Articular chondrocyte of knee joint (primary cell): ENCODE measurements at places on chromosomes 1 and 21. TPM values are rescaled to one million over a fixed set of nuclear protein-coding genes. Genes with fewer than 3 reads are reported as not detected.

The FGGY gene
- 25.9 and 27.0 TPM in 2 replicates for total RNA-seq

The GJA9 gene
- 0.13 and 0.22 TPM in 2 replicates for total RNA-seq

The ACOT11 gene
- total RNA-seq, result 5.1 and 8.2 TPM in 2 replicates

The HSPA13 gene
- 65.6 and 70.3 TPM in 2 replicates for total RNA-seq

The AXDND1 gene
- total RNA-seq, result 0.54 and 3.8 TPM in 2 replicates

The UMODL1 gene
- under 0.01 TPM in 2 replicates for total RNA-seq

The PPIAL4G gene
- under 0.01 TPM in 2 replicates for total RNA-seq

The MMEL1 gene
- total RNA-seq, result 0.26 and 0.32 TPM in 2 replicates

The OR2T29 gene
- total RNA-seq, result not detected in 2 replicates

The F5 gene
- total RNA-seq, result under 0.01 and 0.11 TPM in 2 replicates

The VSIG8 gene
- not detected in 2 replicates for total RNA-seq
